ENCODE measurements at places on chromosomes 13 and 19.

DNA sequence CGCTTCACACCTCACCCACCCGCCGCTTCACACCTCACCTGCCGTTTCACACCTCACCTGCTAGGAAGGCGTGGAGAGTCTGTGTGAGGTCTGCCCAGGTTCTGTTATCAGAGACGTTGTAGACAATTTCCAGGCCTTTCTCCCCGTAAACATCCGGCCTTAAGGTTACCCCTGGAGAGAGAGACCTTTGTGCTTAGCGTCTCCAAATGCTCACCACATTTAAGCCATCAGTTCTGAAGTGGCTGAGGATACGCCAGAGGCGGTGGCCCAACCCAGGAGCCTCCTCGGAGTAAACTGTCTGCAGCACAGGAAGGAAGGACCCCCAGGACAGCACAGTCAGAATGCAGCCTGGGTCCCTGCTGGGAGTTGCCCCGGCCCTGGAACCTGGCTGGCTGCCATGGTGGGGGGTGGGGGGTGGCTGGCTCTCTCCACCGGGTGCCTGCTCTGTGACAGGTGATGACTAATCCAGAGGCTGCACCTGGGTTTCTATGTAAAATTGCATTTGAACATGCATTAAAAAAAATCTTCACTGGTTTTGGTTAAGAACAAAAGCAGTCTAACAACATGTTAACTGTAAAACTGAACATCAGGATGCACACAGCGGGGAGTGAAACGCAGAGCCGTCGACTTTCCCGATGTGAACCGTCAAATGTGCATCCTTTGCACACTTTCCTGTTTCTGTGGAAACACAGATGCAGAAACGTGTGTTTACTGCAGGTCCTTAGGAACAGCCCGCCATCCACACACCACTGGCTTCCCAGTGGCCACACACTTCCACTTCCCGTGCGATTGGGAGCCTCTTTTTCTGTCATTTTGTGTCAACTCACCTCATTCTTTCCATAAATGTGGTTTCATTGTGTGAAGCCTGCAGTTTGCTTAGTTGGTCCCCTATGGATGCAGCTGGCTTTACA lies 4.5 kb downstream of the ATP4B start:
- no peak for DNase-seq

- no peak for DNase-seq
Observed at GRCh38 chr13:25581351-25581750, 209.6 kb downstream of the ATP8A2 start.

- no peak for DNase-seq
Observed at GRCh38 chr19:48480183-48480557, 11.0 kb downstream of the CYTH2 start.

DNA sequence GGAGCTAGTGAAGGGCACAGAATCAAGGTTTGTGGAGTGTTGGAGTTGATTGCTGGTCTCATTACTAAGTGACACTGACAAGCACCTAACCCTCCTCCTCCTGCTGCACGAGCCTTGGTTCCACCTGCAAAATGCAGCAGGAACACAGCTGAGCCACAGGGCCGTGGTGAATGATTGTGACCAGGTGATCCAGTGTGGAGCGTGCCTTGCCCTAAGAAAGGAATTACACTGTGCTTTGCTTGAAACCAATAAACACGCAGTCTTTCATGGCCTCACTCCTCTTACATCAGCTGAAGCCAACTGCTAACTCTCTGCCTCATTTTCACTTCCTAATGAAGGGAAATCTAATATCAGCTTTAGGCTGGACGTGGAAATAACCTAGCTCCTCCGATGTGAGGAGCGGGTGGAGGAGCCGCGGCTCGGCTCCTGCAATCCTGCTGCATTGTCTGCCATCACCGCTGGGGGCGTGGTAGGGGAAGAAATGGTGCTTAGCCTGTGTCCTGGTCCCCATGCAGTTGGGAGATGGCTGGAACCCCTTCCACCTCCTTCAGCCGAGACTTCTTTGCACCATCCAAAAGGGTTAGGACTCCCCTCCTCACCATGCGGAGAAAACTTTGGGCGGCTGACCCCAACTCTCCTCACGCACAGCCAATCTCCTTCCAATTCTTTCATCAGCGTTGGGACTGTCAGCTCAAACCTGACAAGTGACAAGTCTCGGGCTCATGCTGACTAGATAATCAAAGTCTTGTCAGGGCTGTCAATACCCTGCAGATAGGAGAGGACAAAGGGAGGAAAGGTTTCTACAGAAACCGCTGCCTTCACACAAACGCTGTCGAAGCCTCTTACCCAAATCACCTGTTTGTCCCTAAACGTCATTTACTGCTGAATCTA lies 427.9 kb downstream of the ZNF536 start:
- DNase-seq, result no peak

- no peak for DNase-seq
Observed at GRCh38 chr13:99228737-99229691, 28.4 kb downstream of the UBAC2 start.

Data from stimulated activated CD4-positive, alpha-beta T cell treated with anti-CD3 and anti-CD28 coated beads, Interleukin-12 subunit alpha, Interleukin-12 subunit beta, amount 100 ng/mL, for 24 hours (primary cell).